ENCODE measurements at places on chromosomes 7 and 10.

DNA sequence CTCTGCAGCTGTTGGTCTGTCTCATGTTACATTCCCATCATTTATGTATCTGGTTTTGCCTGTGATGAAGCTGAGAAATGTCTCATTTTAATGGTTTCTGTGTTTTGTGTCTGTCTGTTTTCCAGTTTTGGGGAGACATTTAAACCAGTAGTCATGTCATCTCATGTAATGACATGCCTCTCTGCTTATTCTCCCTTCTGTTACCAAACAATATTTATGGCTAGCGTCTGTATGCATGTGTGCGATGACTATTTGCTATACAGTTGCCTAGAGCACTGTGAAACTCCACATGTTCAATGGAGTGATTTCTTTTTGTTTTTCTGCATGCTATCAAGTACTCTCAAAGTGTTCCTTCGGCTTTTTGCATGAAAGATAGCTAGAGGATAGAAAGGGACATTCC is 132.0 kb downstream of the ST7 start:
- no peak for DNase-seq

GRCh38 chr7:105830405-105831301 is 45.7 kb downstream of the ATXN7L1 start:
- no peak for DNase-seq

DNA sequence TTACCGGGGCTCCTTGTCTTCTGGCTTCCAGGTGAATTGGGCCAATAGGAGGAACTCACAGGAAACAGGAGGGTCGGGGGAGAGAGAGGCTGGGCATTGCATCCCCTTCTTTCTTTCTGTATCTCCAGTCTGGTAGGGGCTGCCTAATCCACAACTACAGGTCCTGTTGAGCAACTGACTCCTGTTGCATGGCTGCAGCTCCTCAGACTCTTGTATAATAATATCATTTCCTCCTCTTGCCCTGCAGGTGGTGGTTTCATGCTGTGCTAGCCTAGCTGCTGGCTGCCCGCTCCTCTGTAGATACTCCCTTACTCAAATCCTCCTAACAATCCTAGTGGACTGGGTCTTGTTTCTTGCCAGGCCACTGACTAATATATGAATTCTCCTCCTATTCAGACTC is 276.5 kb upstream of the SMIM30 start:
- no peak for DNase-seq

DNA sequence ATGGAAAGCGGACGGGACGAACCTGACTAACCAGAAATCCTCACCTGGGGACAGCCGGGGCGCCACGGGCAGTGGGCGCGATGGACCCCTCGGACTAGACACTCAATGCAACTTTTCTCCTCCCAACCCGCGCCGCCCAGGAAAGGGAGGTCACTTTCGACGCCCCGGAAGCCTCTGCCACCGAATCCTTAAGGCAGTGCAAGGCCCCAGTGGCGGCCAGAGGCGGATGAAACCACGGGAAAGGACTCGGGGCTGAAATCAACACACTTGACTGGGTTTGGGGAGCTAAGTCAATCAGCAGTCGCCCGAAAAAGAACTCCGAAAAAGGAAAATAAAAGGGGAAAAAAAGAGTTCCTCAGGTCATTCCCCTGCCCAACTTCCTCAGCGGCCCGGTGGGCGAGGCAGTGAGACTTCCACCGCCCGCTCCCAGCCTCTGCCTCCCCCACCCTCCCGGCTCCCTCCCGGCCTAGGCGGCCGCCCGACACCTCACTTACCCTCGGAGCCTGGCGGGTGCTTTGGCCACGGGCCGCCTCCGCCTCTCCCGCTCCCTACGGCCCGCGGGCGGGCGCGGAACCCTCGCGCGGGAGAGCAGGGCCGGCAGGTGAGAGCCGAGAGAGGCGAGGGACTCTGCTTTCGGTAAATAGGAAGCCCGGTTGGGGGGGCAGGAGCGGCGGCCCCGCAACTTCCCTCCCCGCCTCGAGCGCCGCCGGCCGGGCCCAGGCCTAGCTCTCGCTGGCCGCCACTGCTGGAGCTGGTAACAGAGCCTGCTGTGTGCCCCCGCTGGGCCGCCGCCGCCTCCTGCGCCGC is 518 bp downstream of the WAPL start:
- DNase-seq = peak; percentile 15

DNA sequence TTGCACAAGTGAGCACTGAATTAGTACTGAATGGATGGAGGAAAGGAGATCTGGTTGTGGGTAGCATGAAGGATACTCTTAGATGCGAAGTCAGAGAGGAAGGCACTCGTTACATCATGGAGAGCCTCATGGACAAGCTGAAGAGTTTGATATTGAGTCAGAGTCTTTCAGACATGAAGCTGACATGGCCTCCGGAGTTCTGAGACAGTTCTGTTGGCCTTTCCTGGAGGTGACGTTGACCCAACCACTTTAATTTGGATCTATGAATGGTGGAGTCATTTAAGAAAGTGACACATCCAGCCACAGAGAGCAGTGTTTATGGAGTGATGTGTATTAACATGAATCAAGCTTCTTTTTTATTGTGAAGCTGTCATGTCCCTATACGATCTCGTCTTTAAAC is 286.3 kb upstream of the CDC14C start:
- DNase-seq = no peak

Measured in activated T-helper 9 cell treated with anti-CD3 and anti-CD28 coated beads, Interleukin-2, amount 50 U/mL, for 16 hours (primary cell).